ENCODE measurements at places on chromosomes 2 and 18.

DNA sequence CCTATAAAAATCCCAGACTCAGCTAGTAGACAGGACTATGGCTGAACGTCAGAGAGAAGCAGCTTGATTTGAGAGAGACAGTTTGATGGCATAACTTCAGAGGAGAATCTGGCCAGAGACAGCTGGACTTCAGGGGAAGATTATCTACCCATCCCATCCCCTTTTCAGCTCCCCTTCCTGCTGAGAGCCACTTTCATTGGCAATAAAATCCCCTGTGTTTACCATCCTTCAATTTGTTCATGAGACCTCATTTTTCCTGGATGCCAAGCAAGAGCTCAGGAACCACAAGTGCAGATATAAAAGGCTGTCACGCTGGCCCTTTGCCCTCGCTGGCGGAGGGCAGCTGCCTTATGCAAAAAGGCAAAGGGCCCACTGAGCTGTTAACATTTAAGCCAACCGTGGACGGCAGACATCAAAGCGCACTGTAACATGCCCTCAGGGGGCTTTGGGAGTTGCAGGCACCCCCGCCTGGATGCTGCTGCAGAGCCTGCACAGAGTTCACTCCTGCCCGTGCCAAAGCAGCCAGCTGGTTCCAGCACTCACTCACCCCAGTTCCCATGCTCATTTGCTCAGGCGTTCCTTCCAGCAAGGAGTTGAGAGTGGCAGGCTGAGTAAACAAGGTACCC is 164.3 kb upstream of the PGAP1 start:
- DNase-seq = no peak

DNA sequence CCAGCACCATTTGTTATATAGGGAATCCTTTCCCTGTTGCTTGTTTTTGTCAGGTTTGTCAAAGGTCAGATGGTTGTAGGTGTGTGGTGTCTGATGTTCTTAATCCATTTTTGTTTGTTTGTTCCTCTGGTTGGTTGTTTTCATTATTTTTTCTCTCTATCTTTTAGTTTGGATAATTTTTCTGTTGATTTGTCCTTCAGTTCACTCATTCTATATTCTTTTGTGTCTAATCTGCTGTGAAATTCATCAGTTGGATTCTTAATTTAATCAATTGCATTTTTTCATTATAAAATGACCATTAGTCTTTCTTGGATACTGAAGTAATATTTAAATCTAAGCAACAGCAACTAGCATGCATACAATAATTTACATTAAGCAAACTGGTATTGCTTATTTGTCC is 206.7 kb upstream of the TRIB2 start:
- DNase-seq = no peak

DNA sequence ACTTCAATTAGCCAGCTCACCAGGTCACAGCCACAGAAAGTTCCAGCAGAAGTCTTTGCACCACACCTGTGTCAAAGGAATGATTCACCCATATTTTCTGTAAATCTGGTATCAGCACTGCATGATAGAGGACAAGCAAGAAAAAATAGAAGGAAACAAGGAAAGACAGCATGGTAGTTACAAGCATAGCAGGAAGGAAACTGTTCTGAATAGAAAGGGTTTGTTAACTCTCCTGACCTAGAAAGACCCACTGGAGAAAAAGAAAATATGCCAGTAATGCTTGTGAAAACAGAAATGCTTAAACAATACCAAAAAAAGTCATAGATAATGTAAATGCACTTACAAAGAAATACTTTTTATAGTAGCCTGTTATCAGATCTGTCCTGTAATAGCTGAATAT is 40.8 kb downstream of the SCRN3 start:
- DNase-seq = no peak

DNA sequence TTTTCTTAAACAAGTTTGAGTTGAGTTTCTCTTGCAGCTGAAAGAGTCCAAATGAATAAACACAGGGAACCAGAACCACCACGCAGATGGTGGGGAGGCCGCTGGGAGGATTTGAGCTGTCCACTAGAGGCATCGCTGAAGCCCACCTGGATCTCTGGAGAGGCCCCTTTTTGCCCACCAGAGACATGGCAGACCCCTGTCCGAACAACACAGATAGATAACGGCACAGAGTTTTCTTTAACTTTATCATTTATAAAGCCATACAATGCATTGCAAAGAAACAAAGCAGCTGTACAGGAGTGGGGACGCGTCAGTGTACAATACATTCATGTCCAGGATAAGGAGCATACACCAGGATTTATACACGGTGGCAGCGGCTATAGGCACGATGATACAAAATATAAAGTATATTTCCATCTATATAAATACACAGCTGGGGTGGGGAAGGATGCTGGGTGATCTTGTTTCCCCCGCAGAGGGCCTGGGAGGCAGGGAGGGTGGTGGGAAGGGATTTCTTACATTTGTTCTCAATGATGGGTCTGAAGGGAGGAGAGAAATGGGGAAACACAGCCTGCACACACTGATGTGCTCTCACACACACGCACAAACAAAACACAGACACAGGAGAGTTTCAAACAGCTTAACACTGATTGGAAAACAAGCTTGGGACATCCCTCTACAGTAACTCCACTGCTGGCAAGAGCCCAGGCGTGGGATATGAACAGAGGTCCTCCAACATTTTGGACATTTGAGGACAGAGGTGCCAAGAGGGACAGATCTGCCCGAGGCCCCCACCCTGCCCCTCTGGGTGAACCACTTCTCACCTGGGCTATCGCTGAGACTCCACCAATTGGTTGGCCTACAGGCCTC is 203.0 kb downstream of the TNS1 start:
- DNase-seq = no peak

DNA sequence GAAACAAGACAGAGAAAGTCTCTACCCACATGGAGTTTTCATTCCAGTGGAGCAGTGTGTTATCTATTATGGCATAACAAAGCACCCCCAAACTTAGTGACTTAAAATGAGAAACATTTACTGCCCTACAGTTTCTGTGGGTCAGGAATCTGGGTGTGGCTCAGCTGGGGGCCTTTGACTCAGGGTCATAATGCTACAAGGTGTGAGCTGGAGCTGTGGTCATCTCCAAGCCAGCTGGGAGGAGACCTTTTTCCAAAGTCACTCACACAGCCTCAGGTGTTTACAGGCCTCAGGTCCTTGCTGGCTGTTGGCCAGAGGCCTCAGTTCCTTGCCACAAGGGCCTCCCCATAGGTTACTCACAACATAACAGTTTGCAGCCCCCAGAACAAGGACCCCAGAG is 169.2 kb downstream of the ETAA1 start:
- no peak for DNase-seq

GRCh38 chr2:81876624-81877023 is 1572.1 kb upstream of the LRRTM1 start:
- DNase-seq = no peak

DNA sequence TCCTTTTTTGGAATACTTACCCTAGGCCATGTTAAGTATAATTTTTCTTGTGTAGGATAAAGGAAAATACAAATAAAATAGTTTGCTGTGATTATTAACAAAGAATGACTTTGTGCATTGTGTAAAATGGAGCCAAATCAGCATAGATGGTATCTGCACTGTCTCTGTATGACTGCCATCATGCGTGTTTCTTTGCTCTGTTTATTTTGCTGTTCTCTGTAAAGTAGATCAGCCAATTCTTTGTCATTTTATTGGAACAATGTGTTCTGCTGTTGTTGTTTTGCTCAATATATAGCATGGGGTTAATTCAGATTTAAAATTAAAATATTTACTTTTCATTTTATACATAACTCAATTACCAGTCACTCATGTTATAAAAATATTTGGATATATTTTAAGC is 181.3 kb upstream of the UBE2E3 start:
- no peak for DNase-seq

- DNase-seq = no peak
Measured at GRCh38 chr2:1750933-1751766, 6.8 kb upstream of the PXDN start.

- DNase-seq = no peak
Measured at GRCh38 chr2:96325041-96325883, at the start of gene ITPRIPL1. TSS of gene ITPRIPL1 (plus strand) at chr2:96325317. CDS start at chr2:96325840, 523 bp downstream.

DNA sequence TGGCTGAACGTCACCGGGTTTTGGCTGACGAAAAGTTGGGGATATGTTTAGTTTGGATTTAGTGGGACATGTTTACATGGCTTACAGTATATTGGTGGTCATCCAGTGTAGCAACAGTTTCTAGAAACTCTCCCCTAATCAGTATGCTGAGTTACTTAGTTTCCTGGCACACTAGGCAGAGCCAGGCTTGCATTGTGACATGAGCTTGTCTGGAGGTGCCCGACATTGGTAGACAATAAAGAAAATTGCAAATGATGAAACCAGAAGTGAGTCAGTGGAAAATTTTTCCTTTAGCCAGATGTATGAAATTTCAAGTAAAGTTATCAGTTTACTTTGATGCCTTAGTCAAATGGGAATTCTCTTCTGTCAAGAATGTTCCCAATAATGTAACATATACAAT is 276.1 kb downstream of the RDH14 start:
- no peak for DNase-seq

DNA sequence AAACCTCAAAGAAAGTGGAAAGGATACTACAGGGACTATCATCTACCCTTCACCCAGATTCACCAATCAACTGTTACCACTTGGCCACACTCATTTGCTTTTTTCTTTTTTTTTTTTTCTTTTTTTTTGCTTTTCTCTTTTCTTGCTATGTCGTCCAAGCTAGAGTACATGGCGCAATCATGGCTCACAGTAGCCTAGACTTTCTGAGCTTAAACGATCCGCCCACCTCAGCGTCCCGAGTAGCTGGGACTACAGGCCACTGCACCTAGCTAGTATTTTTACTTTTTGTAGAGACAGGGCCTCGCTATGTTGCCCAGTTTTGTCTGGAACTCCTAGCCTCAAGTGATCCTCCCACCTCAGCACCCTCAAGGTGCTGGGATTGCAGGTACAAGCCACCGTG is 24.0 kb downstream of the BIN1 start:
- no peak for DNase-seq

- no peak for DNase-seq
Measured at GRCh38 chr18:74274700-74275099, 17.1 kb downstream of the CYB5A start.

- DNase-seq = no peak
Measured at GRCh38 chr18:63240531-63241316, 78.8 kb downstream of the BCL2 start.

- DNase-seq = no peak
Measured at GRCh38 chr18:9814431-9814830, 71.3 kb upstream of the TXNDC2 start.

DNA sequence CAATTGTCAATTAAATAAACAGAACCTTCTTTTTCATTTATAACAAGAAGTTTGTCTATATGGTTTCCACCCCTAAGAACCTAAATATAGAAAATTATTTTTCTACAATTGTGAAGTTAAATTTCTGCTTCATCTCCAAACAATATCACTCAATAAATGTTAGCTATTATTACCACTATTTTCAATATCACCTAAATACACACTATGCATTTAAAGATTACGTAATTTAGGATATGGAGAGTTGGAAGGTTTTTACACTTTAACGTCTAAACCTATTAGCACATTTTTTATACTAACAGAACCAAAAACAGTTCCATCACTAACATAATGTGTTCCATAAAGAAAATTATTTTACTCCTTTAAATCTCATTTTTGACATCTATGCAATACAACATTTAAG is 48.0 kb downstream of the ROCK2 start:
- DNase-seq = no peak

DNA sequence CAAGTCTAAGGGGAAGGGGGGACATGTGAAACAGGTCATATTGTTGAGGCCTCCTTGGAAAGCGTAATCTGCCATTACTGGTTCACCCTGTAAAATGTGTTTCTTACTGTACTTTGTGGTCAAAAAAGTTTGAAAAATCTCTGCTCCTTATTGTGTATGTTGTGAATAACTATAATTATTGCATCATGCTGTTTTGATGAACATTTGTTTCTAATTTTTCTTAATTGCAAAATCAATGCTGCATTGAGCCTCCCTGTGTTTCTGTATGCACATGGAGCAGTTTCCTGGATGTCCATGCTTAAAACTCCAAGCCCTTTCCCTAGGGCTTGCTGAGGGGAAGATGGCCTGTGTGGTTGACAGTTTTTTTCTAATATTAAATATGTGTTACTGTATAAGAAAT is 158.6 kb downstream of the RNF144A start:
- DNase-seq = no peak

- DNase-seq = no peak
Measured at GRCh38 chr18:62138461-62139235, 48.2 kb downstream of the PIGN start.

GRCh38 chr2:145919477-145919876 is 1399.6 kb upstream of the ZEB2 start:
- no peak for DNase-seq

- DNase-seq = no peak
Measured at GRCh38 chr18:46693996-46694395, 37.0 kb upstream of the LOXHD1 start.

- DNase-seq = no peak
Measured at GRCh38 chr2:7891312-7891711, 790.5 kb upstream of the ID2 start.

GRCh38 chr2:113720167-113720566 is 36.3 kb downstream of the SLC35F5 start:
- DNase-seq = no peak

- DNase-seq = no peak
Measured at GRCh38 chr2:134087371-134087921, 166.4 kb upstream of the MGAT5 start.

- DNase-seq = no peak
Measured at GRCh38 chr2:204357286-204357685, 188.0 kb upstream of the PARD3B start.

- DNase-seq = no peak
Measured at GRCh38 chr2:15889442-15890123, 50.8 kb upstream of the MYCN start.

GRCh38 chr2:69170661-69171060 is 157.7 kb downstream of the ANTXR1 start:
- no peak for DNase-seq

DNA sequence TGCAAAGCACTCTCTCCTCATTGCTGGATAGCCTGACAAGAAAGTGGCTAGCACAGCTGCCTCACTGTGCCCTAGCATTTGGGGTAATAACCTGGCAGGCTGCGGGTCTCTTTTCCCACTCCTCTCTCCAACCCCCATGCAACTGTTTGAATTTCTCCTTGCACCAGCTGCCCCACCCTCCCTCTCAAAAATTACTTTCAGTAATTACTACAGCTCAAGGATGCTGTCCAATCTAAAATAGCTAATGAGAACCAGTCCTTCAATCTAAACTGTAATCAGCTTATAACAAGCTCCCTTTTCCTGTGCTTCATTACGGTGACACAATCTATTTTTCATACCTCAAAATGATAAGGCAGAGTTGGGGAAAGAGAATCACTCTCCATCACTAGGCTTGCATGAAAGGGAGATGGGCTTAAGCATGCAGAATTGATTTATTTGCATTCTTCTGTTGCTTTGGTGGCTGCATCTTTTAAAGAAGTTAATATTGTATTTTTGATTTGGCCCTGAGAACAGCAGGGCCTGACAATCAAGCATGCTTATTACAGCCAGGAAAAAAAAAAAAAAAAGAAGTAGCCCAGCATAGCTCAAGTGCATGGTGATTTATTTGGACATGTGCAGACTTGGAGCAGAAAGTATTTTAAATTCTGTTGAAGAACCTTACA is 881.8 kb downstream of the SLC4A3 start:
- DNase-seq = no peak

GRCh38 chr2:191870744-191871143 is 23.9 kb upstream of the CAVIN2 start:
- no peak for DNase-seq

Data from effector memory CD4-positive, alpha-beta T cell (primary cell).